ENCODE measurements at places on chromosomes 2 and 18.
A peak's percentile ranks its signal among the peaks of the same experiment; 100 is the strongest.

DNA sequence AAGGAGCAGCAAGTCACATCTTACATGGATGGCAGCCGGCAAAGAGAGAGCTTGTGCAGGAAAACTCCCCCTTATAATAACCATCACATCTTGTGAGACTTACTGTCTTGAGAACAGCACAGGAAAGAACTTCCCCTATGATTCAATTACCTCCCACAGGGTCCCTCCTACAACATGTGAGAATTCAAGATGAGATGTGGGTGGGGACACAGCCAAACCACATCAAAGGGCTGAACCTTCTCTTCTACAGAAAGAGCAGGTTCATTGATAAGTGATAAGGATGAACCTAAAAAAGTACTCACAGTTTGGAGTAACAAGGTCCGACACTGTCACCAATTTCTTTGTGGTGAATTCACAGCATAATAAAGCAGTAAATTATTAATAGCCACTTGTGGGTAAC, 422.2 kb upstream of the FSIP2 start:
- no peak for DNase-seq

- DNase-seq: peak; percentile 87
Observed at GRCh38 chr2:31429759-31430438, 15.4 kb upstream of the XDH start.

GRCh38 chr18:51361130-51361860, 163.8 kb upstream of the MEX3C start:
- no peak for DNase-seq

- DNase-seq: no peak
Observed at GRCh38 chr2:127638361-127639110, 7.4 kb upstream of the GPR17 start.

DNA sequence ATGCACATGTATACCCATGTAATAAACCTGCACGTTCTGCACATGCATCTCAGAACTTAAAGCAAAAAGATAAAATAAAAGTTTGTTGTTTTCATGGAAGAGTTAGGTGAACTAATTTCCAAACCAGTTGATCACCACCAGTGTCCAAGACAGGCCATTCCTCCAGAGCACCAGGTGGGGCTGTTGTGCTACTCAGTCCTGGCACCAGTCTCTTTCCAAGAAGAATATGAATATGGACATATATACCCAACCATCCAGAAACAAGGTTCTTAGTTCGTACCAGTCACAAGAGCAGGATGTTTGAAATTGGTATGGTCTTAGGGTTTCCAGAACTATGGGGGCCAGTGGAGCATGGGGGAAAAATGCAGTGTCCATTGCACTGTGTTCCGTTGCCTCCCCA, 17.2 kb upstream of the TNP1 start:
- no peak for DNase-seq

- peak; percentile 29 for DNase-seq
Observed at GRCh38 chr2:44126106-44126797, 42.4 kb upstream of the PPM1B start.

DNA sequence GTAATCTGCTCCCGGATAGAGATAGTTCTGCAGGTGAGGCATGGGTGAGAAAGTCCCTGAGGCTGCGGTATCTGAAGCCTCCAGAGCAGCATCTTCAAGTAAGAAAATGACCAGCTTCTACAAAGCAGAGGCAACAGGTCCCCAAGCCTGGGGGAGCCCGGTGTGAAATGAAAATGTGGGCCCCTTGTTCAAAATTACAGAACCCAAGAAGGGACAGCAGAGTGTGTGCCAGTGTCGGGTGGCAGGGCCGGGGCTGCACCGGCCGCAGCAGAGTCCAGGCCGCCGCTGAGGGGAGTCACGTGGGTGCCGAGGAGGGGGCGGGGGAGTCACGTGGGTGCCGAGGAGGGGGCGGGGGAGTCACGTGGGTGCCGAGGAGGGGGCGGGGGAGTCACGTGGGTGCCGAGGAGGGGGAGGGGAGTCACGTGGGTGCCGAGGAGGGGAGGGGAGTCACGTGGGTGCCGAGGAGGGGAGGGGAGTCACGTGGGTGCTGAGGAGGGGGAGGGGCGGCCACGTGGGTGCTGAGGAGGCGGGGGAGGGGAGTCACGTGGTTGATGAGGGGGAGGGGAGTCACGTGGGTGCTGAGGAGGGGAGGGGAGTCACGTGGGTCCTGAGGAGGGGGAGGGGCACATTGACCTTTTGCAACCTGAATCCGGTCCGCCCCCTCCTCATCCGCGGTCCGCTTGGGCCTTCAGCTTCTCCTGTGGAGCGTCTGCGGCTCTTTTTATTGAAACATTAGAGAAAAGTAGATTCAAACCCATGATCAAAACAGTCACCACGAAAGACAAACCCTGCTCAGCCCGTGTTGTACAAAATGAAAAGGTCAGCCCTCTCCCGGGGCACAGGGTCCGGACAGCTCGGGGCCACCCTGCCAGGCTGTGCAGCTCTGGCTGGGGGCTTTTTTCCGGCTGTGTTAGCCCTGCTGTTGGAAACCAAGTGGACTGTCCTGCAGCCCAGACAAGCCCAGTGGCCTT, 10.4 kb downstream of the COLEC11 start:
- peak; percentile 47 for DNase-seq

GRCh38 chr2:167275046-167275445, 386.8 kb downstream of the XIRP2 start:
- no peak for DNase-seq

GRCh38 chr2:167933097-167933814, 314.1 kb downstream of the STK39 start:
- DNase-seq: no peak

GRCh38 chr18:76136701-76137100, 358.3 kb downstream of the ZNF516 start:
- no peak for DNase-seq

DNA sequence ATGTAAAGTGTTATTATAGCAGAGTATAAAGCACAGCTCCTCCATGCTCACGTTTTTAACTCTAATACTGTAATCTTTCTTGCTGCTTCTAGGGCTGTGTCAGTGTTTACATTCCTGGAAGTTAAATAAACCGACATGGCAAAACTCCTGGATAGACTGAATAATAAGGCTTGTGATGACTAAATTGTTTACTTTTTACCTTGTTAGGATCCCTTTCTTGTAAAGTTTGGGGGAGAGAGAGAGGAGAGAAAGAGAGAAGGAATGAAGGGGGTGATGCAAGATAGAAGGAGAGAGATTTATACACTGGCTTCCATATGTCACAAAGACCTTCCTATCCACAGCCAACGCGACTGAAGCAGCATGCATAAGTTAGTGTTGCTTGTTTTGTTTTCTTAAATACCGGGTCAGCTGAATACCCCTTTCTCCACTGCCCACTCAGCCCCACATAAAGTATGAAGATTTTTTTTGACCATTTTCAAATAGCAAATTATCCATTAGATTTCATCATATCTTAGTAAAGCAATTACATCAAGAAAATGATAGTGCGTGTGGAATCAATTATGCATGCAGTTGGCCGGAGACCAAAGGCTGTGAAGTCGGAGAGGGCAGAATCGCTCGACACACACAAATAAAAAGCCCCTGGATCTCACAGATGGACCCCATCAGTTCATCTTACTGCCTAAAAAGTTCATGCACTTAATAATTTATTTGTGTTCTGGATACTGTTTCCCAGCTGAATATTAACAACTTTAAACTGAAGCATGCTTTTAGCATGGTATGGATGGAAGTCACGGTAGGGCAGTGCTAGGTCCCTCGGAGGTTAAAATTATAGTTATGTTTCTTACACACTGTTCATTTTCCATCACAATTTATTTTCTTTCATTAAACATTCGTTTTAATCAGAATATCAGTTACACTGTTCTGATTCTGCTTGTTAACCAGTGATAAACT, 20.1 kb downstream of the BCL11A start:
- no peak for DNase-seq

- DNase-seq: no peak
Observed at GRCh38 chr2:160303527-160303926, 103.5 kb upstream of the ITGB6 start.

DNA sequence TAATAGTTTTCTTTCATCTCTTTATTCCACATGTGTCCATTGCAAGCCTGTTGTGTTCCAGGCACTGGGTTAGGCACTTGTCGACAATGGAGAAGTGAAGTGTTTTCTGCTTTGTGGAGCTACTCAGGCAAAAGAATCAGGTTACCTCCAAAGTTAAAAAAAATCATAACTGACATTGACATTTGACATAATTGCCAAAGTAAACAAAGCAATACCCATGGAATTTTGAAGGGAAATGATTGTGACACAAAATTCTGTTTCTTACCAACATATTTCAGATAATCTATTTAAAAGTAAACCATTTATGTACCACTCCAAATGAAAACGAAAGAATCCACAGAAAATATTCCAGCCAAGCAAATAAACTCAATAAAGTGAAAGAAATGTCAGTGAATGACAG, 6.4 kb upstream of the TGFA start:
- no peak for DNase-seq
